K562 (cell line): ENCODE measurements at places on chromosomes 5 and 9. TPM values are rescaled to one million over a fixed set of nuclear protein-coding genes. Genes with fewer than 3 reads are reported as not detected.
A peak's percentile ranks its signal among the peaks of the same experiment; 100 is the strongest.

GRCh38 chr9:15426019-15426418 is 3.3 kb downstream of the SNAPC3 start:
- DNase-seq: no peak

- no peak for DNase-seq
These were observed 127.8 kb upstream of the DHFR start for GRCh38 chr5:80782626-80783025.

DNA sequence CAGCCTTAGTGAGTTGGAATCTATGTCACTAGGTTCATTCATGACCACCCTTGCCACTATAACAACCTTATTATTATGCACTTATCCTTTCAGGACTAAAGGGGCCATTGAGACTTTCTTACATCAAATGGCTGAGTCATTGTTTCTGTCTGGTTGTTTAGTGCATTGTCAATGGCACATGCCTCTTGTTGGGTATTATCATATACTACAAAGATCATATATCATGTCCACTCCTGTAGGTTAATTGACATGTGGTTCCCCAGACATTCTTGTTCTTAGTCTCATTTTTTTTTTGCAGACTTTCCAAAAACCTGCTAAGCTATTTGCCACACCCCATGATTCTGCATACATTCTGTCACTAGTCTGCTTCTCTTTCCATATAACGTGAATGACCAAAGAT is 66.7 kb upstream of the PRDM9 start:
- no peak for DNase-seq

- DNase-seq: no peak
These were observed 65.4 kb downstream of the SPATA31C2 start for GRCh38 chr9:88072831-88073375.

DNA sequence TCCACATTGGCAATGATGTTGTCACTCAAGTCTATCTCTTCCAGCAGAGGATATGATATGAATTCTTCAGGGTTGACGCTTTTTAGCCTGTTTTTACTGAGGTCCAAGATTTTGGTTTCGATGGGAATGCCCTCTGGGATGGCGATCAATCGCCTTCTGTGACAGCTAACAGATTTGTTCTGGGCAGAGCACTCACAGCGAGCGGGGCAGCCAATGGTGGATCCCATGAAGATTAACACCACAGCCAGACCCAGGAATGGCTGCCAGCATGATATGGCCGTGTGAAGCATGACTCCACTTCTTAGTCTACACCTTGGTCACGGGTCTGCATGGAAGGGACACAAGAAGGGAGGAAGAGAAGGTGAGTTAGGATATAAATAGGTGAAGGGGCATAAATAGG is 377.1 kb upstream of the C9orf72 start:
- DNase-seq: no peak

- DNase-seq: no peak
These were observed 110.1 kb upstream of the OTULINL start for GRCh38 chr5:14471507-14471906.

- no peak for DNase-seq
These were observed 73.6 kb downstream of the SCAMP1 start for GRCh38 chr5:78433972-78434371.

DNA sequence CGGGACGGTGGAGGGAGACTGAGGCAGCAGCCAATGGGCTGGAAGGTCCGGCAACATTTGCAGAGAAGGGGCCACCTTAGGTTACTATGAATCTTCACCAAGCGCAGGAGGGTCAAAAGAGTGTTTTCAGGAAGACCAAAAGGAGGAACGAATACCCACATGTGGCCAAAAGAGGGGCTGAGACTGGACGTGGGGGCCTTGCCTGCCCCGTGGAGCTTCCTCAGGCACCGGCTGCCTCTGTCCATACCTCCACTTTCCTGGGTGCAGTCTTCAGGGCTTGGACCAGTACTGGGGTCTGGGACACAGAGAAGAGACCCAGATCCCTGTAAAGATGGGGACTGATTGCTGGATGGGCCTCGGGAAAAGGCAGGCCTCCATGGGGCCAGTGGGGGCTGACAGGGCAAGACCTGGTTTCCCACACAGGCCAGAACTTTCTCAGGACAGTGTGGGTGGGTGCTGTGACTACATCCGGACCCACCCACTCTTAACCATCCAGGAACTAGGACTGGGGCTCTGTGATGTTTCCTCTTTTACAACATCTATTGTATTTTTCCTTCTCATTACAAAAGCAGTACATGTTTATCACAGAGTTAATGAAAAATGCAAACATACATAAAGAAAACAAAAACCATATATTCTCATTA is 294.7 kb downstream of the ZSWIM6 start:
- no peak for DNase-seq

- peak; percentile 85 for DNase-seq
These were observed 1.0 kb downstream of the SET start for GRCh38 chr9:128689820-128690683.

DNA sequence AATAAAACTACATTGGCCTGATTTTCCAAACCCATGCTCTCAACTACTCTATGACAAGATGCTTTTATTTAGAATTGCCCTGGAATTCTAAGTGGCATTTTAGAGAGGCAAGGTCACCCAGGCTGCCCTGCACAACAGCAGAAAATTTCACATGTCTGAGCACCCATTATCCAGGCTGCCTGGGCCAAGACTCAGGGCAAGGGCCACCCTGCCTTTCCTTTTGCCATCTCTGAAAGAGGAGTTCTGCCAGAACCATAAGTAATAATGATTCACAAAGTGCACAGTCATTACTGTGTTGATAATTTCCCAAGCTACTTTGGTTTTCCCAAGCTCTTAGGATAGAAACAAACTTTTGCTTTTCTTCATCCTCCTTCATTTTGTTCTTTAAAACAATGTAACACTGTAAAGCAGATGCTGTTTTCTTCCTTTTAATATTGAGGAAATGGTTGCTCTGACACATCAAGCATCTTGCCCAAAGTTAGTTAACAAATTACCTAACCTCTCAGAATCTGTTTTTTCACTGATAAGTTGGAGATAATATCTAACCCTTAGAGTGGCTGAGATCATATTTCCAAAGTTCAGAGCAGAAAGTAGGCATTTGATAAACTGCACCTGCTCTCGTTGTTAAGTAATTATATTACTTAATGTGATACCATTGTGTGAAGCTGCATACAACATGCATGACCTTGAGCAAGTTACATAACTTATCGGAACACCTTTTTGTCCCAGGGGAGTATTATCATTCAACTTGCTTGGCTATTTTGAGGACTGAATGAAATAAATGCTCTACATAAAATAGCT is 325.6 kb downstream of the PRELID2 start:
- DNase-seq: no peak

GRCh38 chr9:89996773-89997172 is 392.0 kb downstream of the GADD45G start:
- DNase-seq: no peak

DNA sequence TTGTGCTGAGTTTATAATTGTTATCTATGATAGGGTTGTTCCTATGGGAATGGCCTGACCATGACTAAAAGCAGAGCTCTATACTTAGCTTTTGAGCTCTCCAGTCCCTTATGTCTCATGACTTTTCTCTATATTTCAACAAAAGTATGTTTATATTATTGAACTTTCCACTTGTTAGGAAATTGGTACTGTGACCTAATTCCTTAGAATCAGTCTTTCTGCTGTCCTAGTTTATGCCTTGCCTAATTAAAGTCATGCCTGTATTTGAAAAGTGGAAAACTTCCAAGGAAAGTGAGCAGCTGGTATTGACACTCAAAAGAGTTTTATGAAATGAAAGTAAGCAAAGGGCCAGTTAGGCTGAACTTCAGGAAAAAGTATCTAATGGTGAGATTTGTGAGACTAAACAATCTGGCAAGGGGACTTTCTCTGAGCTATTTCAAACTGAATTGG is 68.6 kb downstream of the XRCC4 start:
- no peak for DNase-seq

GRCh38 chr9:20566401-20566800 is 55.9 kb downstream of the MLLT3 start:
- no peak for DNase-seq

DNA sequence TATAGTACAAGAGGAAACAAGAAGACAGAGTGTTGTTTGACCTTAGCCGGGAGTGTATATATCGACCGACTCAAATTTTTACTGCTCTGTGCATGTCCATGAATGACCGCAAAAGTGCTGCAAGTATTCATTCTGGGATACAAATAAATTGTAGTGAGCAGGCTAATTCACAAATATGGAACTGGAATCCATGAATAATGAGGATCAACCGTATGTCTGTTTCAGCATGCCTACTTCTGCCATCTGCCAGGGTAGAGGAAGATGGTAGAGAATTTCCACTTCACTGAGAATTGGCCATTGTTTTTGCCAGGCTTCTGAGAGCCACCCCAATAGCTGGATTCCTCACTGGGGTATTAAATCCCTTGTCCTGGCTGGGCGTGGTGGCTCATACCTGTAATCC is 8.5 kb upstream of the RALGPS1 start:
- DNase-seq: no peak

GRCh38 chr9:107227774-107228173 is 55.3 kb upstream of the RAD23B start:
- DNase-seq: no peak

DNA sequence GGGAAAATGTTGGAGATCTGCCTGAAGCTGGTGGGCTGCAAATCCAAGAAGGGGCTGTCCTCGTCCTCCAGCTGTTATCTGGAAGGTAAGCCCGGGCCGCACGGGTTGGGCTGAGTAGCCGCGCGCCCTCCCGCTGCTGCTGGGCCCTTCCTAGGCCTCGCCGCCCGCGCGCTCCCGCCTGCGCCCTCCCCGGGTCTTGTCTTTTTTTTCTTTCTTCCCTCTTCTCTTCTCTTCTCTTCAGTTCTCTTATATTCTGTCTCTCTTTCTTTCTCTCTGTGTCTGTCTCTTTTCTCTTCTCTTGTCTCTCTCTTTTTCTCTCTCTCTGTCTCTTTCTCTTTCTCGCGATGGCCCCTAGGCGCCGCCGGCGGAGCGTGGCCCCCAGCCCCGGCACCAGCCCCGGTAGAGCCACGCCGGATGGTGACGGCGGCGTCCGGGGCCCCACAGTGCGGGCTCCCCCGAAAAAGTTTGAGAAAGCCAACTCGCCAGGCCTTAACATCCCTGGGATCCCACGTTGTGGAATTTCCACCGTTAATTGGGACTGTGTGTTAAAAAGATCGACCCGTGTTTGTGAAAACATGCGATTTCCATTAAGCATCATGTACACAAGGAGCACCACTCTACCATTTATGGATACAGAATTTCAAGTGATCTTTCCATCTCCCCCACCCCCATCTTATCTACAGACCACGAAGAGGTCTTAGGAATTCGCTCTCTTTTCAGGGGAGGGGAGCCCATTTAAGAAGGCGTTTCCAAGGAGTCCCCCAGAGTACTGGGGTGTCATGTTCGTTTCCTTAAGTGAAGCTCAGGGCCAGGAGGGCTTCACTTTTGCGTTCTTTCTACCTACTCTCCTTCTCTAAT is 616 bp downstream of the ABL1 start:
- DNase-seq: peak; percentile 83

GRCh38 chr5:174608631-174609097 is 115.7 kb upstream of the MSX2 start:
- no peak for DNase-seq

DNA sequence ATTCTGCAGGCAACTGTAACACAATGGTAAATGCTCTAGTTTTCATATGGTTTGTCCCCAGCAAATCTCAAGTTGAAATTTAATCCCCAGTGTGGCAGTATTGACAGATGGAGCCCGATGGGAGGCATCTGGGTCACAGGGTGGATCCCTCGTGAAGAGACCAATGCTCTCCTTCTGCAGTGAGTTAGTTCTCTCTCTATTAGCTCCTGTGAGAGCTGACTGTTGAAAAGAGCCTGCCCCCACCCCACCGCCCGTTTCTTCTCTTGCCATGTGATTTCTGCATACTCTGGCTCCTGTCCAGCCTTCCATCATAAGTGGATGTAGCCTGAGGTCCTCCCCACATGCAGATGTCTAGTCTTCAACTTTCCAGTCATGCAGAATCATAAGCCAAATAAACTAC is 27.0 kb downstream of the IARS1 start:
- no peak for DNase-seq

DNA sequence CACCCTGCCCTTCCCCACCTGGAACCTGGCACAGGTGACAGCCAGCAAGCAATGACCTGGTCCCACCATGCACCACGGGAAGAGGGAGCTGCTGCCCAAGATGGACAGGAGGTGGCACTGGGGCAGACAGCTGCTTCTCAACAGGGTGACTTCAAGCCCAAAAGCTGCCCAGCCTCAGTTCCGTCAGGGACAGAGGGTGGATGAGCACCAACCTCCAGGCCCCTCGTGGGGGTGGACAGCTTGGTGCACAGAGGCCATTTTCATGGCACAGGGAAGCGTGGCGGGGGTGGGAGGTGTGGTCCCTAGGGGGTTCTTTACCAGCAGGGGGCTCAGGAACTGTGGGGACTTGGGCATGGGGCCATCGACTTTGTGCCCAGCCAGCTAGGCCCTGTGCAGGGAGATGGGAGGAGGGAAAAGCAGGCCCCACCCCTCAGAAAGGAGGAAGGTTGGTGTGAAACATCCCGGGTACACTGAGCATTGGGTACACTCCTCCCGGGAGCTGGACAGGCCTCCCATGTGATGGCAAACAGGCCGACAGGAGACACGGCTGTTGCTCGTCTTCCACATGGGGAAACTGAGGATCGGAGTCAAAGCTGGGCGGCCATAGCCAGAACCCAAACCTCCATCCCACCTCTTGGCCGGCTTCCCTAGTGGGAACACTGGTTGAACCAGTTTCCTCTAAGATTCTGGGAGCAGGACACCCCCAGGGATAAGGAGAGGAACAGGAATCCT is 1.9 kb downstream of the CEL start:
- DNase-seq: no peak

DNA sequence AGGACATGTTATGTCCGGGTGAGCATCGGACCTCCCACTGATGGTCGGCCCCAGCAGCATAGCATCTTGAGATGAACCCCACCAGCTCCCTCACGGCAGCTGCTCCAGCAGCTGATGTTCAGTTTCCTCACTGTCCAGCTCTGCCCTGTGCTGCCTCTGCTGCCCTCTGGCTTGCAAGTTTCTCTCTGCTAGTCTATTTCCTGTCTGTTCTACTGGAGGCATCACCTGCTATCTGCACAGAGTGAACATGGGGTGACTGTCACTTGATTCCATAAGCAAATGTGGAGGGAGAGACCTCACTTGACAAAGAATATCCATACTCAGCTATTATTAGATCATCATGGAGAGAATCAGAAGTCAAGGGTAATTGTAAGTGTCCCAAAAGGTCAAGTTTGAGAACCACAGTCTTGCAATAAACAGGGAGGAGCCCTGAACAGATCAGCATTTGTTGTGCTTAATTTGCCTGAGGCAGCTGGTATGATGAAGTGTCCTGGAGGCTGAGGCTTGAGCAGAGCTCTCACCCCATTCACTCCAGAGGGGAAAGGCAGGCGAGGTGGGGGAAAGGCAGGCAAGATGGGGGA is 702.8 kb downstream of the SEMA5A start:
- no peak for DNase-seq

DNA sequence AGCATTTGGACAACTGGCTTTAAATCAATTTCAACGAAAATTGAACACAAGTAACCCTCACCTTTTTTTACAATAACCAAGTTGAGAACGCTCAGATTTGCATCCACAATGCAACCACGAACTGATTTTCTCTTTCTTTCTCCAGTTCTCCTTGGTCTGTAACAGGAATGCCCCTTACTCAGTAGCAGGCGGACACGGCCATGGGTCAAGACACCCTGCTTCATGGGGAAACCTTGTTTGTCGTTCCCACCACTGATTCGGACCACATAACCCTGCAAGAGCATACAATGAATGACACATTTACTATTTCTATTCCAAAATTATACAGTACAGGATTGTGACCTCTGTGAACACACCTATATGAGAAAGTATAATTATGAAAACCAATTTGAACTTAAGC is 1.4 kb downstream of the RPS6 start:
- DNase-seq: no peak

Gene PCDHB11
- total RNA-seq: not detected in 2 replicates

Gene ACTBL2
- total RNA-seq: not detected in 2 replicates

Gene PALM2AKAP2
- not detected in 2 replicates for total RNA-seq

Gene SLC9A3
- 4.0 and 4.4 TPM in 2 replicates for total RNA-seq

Gene PCDHGA12
- total RNA-seq: 0.13 TPM in 1 of 2 replicates, not detected in the other

Gene WDR31
- 1.4 and 1.5 TPM in 2 replicates for total RNA-seq

Gene ZNF367
- total RNA-seq: 13.1 and 13.2 TPM in 2 replicates
